ENCODE measurements at places on chromosomes 2 and 18.

- DNase-seq, result no peak
Observed at GRCh38 chr2:120780402-120780801, 44.7 kb downstream of the GLI2 start.

DNA sequence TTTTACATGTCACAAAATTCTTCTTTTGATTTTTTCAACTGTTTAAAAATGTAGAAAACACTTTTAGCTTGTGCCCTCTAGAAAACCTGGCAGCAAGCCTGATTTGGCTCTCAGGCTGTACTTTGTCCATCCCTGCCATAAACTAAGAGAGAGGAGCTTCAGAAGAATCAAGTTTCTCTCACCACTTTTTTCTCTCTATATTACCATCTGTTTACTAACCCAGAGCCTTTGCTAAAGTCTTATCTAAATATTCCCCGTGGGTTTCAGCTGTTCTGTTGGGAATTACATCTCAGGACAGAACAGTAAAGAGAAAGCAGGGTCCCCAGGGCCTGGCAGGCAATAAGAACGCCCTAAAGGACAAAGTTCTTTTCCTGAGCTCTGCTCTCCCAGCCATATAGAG is 409.1 kb upstream of the CRIM1 start:
- DNase-seq, result no peak

GRCh38 chr2:6999211-6999877 is 82.1 kb downstream of the RNF144A start:
- DNase-seq, result no peak

DNA sequence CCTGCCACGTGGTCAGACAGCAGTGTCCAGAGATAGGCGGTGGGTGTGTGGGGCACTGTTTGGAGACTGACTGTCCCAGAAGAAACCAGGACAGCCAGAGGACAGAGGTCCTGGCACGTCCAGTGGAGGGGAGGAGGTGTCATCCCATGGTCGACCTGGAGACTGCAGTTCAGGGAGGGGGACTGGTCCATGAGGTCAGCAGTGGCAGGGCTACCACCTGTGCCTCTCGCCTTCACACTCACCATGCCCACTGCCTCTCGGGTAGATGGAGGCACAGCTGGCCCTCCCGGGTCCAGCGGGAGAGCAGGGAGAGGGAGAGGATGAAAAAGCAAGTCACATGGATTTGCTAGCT is 53.9 kb downstream of the INHBB start:
- DNase-seq, result no peak

DNA sequence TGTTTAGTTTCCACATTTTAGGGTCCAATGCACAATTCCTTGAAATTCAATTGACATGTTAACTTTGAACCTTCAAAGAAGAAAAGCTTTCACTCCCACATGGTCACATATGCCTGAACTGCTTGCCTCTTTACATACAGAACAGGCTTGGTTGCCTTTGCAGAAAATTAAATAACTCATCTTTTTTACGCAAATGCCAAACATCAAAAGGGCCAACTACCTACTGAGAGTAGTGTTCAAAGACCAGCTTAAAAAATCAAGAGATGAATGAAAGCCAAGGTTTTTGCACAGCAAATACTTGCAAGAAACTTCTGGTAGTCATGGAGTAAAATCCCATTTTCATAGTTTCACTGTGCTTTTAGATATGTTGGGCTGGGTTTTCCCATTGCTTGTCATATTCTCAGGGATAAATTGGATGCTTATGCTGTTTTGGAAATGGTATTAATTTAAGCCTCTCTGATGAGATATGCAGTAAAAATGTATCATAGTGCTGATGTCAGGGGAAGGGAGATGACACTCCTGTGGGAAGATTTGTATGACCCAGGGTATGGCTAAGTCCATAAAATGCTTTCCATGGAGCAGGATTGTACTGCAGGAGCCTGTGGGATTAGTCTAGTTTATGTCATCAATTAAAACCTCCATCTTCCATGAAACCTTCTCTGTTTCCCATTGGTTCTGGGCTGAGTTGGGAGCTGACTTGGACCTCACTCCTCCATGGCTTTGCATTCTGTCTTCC is 60.6 kb upstream of the DARS1 start:
- no peak for DNase-seq

DNA sequence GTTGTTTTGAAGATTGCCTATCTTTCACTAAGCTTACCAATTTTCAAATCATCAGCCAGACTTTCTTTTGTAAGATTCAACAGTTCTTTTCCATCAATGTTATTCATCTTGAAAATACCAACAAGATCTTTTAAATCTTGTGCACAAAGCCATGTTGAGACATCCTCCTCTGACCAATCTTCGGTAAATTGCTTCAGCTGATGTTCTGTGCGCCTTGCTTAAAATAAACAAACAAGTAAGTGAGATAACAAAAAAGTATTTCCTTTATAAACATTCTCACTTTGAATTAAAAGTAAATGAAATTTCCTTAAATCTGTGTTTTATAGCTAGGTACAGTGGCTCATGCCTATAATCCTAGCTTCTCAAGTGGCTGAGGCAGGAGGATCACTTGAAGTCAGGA is 30.3 kb downstream of the WDSUB1 start:
- DNase-seq, result no peak

GRCh38 chr2:161427664-161428587 is 11.8 kb downstream of the TBR1 start:
- no peak for DNase-seq

DNA sequence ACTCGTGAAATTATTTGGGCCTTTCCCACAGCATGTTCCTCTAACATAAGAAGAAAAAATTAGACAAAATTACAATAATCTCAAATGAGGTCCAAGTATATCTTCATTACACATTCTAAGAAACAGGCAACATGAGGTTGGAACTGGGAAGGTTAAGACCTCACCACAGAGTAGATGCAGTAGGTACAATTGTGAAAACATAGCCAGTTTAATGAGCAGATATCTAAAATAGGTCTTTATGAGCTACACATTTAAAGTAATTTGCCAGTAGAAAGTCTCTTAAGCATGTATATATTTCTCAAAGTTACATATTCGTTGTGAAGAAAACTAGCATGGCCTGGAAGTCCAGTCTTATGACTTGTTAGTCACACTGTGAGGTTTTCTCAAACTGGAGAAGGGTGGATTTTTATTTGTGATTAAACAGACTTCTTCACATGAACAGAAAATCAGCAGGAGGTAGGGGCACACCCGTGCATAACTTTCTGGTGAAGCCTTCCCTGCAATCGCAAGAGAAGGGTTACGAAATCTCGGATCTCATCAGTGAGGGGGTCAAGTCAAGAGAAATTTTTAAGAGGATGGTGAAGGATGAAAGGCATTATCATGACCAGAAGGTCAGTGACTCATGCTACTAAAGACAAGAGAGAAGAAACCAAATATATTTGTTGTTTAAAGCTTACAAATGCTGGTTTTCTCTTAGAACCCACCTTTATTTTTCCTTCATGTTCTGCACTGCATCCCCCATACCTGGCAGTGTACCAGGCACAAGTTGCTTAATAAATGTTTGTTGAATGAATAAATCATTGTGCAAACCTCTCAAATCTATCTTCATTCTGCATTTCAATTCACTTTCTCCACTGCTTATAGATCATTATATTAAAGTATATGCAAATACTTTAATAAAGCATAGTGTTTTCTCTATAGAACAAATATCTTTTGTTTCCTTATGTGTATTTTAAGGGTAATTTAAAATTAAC is 5.1 kb upstream of the RAB27B start:
- no peak for DNase-seq

- no peak for DNase-seq
Observed at GRCh38 chr2:27832396-27832795, 57.8 kb downstream of the RBKS start.

GRCh38 chr2:201697899-201698298 is 545 bp downstream of the MPP4 start:
- DNase-seq, result no peak

- no peak for DNase-seq
Observed at GRCh38 chr2:220090050-220090449, 462.6 kb downstream of the SLC4A3 start.

GRCh38 chr18:22703883-22704585 is 229.1 kb upstream of the RBBP8 start:
- DNase-seq, result peak; percentile 25

- no peak for DNase-seq
Observed at GRCh38 chr18:7958081-7958896, 391.2 kb downstream of the PTPRM start.

DNA sequence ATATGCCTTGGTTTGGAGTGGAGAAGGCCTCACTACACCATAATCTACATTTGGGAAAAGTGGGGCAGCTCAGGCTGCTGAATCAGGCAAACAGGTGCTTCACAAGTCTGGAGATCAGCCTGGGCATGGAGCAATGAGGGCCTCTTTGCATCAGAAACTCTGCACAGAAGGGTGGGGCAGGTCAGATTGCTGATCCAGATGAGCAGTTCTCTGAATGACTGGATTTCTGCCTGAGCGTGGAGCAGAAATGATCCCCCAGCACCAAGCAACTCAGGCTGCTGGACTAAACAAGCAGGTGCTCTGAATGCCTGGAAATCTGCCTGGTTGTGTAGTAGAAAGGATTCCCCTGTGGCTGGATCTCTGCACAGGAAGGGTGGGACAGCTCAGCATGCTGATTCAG is 605.3 kb upstream of the ZNF804A start:
- DNase-seq, result peak; percentile 4

DNA sequence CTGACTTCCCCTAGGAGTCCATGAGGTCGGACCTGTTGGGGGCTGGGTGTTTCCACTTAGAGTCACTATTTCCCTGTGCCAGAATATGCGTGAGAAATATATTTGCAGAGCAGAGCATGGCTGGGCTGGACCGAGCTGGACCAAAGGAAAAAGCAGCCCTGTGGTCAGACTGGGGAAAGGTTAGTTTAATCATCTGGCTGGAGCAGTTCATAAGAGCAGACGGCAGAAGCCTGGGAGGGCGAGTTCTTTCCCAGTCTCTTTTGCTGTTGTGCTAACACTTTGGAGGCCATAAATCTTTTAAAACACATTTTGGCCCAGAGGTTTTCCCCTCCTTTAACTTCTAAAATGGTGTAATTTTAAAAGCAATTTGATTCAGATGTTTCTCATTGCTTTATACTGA is 66.5 kb downstream of the GLI2 start:
- DNase-seq, result no peak

- DNase-seq, result no peak
Observed at GRCh38 chr2:223681125-223681524, 79.0 kb upstream of the SCG2 start.

- no peak for DNase-seq
Observed at GRCh38 chr18:76475450-76476194, 19.4 kb downstream of the ZNF516 start.

- no peak for DNase-seq
Observed at GRCh38 chr2:124678043-124678442, 653.0 kb downstream of the CNTNAP5 start.

GRCh38 chr2:205684871-205685313 is 2.6 kb downstream of the NRP2 start:
- DNase-seq, result no peak

GRCh38 chr18:35469725-35470124 is 28.0 kb downstream of the INO80C start:
- DNase-seq, result no peak

DNA sequence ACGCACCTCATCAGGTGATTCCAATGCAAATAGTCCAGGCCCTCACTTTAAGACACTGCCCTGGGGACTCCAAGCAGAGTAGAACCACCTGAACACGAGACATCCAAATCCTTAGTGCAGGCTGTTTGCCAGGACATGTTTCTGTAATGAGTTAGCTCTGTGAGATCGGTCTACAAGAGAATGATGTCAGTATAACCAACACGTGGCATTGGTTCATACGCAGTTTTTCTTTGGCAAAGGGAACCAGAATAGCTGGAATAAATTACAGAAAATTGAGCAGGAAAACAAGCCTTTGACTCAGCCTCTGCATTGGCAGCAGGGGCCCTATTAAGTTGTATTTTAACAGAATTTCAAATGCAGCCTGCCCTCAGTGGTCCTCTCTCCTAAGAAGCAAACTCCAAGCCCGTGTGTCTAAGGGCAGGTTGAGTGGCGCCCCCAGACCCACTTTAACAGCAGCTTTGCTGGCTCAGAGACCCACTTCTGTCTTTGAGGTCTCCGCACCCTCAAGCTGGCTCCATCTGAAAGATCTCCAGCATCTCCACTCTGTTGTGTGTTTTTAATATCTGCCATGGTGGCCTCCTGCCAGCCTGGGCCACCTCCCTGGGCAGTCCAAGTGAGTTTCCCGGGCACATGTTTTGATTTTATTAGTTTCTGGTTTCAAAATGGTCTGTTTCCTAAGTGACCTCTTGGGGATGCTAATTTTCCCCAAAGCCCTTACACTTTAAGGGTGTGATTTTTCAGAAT is 61.3 kb downstream of the ALPK2 start:
- no peak for DNase-seq

GRCh38 chr2:70906439-70907005 is 29.2 kb upstream of the ATP6V1B1 start:
- no peak for DNase-seq

DNA sequence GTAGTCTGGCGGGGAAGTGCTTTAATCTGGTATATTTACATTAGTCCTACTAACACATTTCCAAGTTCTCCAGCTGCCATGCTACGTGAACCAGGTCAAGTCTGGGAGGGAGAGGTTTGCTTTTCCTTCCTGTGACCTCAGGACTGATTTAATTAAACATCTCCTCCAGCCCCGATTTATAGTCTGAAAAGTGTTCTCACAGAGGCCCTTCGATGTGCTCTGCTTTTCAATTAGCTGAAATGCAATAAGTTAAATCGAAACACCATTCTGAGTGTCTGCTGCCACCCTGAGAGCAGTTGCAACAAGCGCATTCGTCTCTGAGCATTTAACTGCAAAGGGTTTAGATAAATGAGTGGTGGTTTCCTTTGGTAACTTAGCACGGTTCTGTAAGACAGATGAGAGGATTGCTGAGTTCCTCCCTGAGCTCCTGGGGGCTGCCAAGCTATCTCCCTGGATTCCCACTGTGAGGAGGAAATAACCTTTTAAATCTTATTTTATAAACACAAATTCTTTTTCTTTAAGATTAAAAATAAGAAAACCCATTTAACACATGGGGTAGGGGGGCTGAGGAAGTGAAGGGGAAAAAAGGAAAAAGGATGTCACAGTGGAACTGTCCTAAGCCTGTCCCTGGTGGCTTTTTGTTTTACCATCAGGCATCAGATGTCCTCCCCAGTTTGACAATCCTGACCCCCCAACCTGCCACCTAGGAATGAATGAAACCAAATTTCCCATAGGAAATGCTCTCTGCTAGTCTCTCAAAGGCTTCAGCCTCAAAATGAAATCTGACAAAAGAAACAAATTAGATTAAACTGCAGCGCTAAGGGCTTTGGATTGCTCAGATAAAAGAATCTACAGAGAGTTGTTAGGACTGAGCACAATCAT is 56.5 kb upstream of the CREB1 start:
- peak; percentile 95 for DNase-seq

GRCh38 chr2:164538240-164538866 is 82.9 kb downstream of the GRB14 start:
- DNase-seq, result peak; percentile 38

GRCh38 chr2:103144837-103145236 is 383.0 kb downstream of the TMEM182 start:
- no peak for DNase-seq

DNA sequence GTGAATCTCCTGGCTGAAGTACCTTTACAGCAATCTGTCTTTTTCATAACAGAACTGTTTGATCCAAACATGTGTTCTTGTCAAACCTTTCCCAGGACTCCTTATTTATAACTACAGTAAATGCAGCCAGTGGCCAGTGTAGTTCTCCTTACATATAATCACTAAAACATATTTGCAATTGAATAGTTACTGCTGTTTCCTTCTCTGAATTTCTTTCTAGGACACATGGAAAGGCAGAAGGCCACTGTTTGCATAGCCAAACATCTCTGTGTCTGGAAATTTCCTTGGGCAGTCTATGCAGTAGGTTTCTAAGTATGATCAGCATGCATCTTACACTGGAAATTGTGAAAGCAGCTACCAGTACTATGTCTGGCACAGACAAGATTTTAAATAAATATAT is 57.4 kb upstream of the COL3A1 start:
- DNase-seq, result no peak

Measured in NCI-H1694 (cell line).